A172 (cell line): ENCODE measurements at places on chromosomes 4 and X.
A peak's percentile ranks its signal among the peaks of the same experiment; 100 is the strongest.

DNA sequence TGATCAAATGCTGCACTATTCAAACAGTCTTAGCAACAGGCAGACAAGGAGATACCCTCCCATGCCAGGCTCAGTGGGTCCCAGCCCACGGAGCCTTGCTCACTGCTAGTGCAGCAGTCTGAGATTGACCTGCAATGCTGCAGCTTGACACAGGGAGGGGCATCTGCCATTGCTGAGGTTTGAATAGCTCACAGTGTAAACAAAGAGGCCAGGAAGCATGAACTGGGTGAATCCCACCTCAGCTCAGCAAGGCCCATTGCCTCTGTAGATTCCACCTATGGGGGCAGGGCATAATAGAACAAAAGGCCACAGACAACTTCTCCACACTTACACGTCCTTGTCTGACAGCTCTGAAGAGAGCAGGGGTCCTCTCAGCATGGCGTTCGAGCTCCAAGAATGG is 26.6 kb upstream of the ZXDB start:
- no peak for DNase-seq

DNA sequence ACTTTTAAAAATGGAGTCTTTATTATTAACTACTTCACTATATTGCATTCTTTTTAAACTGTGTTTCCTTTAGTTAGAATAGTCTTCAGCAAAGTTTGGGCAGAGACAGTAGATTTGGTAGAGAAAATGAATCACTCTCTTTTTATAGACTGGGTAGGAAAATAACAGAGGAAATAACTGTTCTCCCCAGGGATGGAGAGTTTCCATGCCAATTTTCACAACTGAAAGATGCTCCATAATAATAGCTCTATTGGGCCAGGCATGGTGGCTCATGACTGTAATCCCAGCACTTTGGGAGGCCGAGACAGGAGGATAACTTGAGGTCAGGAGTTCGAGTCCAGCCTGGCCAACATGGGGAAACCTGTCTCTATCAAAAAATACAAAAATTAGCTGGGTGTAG is 13.1 kb downstream of the HSD17B13 start:
- no peak for DNase-seq

- DNase-seq, result no peak
Observed at GRCh38 chr4:184252136-184253071, 34.7 kb upstream of the ENPP6 start.

DNA sequence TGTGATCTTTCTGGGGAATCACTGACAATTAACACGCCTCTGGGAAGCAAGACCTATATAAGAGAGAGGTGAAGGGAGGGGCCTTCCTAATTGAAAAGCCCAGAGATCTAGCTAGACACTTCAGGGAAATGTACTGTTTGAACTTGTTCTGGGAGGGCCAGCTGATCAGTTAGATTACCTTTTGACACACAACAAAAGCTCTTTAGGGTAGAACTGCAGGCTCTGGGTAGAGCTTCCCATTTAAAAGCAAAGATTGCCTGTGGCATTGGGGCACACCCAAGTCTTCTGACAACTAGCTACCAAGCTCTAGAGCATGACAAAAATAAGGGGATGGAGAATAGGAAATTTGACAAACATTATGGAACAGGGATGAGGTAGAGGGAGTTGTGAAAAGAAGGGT is 26.3 kb downstream of the AREG start:
- DNase-seq, result no peak

- no peak for DNase-seq
Observed at GRCh38 chrX:136425996-136426395, 61.8 kb upstream of the BRS3 start.

GRCh38 chrX:16797841-16798240 is 11.6 kb downstream of the TXLNG start:
- DNase-seq, result no peak

DNA sequence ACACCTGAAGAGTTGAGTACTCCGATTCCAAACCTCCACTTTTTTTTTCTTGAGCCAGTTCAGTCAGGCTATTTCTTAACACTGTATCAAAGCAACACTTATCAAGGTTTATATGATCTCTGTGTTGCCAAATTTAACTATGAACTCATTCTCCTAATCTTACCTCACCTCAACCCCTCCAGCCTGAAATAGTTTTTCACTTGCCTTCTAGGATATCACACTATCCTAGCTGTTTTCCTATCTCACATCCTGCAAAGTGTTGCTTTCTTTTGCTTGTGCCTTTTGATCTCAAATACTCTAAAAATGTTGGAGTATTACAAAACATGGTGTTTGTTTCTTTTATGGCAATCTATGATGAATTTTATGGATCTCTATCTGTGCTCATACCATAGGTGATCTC is 415.0 kb downstream of the CFAP47 start:
- DNase-seq, result no peak

DNA sequence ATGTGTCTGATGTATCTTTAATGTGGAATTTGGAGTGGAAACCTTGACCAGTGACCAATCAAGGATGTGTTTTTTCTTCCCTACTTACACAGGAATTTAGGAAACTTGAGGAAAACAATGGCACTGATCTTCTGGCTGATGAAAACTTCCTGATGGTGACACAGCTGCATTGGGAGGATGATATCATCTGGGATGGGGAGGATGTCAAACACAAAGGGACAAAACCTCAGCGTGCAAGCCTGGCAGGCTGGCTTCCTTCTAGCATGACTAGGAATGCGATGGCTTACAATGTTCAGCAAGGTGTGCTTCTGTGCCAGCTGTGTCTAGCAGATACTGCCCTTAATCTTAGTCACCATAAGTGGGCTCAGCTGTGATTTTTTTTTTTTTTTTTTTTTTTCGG is 12.6 kb downstream of the TAF1 start:
- DNase-seq, result no peak

DNA sequence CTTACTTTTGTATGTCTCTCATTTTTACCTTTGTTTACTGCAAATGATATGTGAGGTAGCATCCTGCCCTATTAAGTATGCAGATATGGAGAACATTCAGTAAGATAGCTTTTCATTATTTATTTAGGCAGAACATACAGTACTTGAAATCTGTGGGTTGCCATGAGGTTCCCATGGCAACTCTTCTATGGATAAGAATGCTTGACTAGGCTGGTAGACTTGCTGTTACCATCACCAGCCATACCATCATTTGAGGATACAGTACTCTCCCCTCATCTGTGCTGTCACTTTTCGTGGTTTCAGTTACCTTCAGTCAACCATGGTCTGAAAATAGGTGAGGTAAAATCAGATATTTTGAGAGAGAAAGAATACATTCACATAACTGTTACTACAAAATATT is 56.7 kb downstream of the NAF1 start:
- no peak for DNase-seq

DNA sequence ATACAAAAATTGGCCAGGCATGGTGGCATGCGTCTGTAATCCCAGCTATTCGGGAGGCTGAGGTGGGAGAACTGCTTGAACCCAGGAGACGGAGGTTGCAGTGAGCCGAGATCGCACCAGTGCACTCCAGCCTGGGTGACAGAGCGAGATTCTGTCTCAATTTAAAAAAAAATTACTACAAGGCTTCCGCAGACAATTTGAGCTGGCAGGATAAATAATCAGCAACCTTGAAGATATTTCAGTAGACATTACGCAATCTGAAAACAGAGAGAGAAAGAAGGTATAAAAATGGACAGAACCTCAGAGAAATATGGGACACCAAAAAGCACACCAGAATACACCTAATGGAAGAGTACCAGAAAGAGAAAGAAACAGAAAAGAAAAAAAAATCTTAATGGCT is 25.3 kb downstream of the HS6ST2 start:
- no peak for DNase-seq

GRCh38 chr4:56748271-56748670 is 67.2 kb upstream of the HOPX start:
- DNase-seq, result no peak

DNA sequence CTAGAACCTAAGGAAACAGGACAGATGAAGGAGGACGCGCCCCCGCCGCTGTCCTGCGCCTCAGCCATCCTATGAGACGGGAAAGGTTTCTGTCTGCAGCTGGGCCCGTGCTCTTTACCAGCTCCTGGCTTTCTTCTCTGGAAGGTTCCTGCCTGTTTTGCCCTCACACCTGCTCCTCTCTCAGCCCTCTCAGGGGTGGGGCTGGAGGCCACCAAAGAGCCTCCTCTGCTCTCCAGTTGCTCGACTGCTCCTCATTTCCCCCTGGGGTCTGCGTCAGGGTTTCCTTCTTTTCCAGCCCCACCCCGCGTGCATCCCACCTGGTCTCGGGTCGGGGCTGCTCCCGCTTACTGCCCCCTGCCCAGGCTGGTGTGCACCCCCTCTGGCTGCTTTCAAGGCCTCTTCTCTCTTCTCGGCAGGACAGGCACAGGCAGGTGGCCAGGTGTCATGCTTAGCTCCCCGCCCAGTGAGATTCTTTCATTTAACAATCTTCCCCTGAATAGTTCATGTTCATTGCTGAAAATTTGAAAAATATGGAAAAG is 4.6 kb downstream of the HTT-AS start:
- no peak for DNase-seq

- peak; percentile 66 for DNase-seq
Observed at GRCh38 chr4:81421346-81422218, 50.1 kb downstream of the RASGEF1B start.

GRCh38 chr4:168710353-168710946 is 213.6 kb downstream of the PALLD start:
- peak; percentile 27 for DNase-seq

DNA sequence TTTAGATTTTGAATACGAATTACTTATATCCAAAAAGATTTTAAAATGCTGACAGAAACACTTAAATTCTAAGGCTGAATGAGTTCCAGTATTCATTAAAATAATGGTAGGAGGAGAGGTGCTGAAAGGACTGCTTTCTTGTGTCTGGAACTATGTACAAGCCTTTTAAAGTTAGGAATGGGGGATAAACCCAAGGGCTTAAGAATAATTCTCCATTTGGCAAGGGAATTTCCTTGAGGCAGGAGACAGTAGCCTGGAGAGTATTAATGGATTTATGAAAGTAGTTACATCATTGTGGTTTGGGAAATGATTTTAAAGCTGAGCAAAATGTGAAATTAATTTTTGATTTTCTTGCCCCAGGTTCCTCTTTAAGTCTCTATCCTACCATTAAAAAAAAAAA is 266.5 kb upstream of the KCNIP4 start:
- DNase-seq, result no peak

DNA sequence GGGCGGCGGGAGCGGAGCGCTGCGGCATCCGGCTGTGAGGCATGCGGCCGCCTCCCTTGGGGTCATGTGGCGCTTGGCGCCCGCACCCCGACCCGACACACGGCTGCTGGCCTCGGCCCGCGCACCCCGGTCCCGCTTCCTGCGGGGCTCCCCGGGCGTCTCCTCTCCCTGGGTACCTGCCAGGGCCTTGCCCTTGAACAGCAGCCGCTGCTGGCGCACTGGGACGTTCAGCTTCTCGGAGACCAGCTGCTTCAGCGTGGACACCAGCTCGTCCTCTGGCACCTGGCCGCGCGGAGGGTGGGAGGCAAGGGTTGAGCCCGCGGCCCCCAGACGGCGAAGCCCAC is 391 bp downstream of the UBL4A start:
- no peak for DNase-seq

GRCh38 chr4:125527681-125528080 is 212.9 kb downstream of the FAT4 start:
- DNase-seq, result no peak

GRCh38 chrX:119753639-119754257 is 4.6 kb upstream of the SOWAHD start:
- DNase-seq, result no peak

DNA sequence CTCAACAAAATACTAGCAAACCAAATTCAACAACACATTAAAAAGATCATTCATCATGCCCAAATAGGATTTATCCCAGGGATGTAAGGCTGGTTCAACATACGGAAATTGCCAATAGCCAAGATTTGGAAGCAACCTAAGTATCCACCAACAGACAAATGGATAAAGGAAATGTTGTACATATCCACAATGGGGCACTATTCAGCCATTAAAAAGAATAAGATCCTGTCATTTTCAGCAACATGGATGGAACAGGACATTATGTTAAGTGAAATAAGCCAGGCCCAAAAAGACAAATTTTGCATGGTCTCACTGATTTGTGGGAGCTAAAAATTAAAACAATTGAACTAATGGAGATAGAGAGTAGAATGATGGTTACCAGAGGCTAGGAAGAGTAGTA is 82.0 kb upstream of the FAM241A start:
- no peak for DNase-seq

GRCh38 chrX:55659931-55660330 is 36.7 kb downstream of the FOXR2 start:
- DNase-seq, result no peak

GRCh38 chr4:4694296-4694772 is 152.5 kb upstream of the STX18 start:
- DNase-seq, result no peak

- DNase-seq, result no peak
Observed at GRCh38 chr4:153018684-153019083, 82.6 kb downstream of the FHDC1 start.

- DNase-seq, result peak; percentile 7
Observed at GRCh38 chr4:150402871-150403272, 179.1 kb upstream of the MAB21L2 start.
